ENCODE measurements at places on chromosomes 7 and 10. TPM values are rescaled to one million over a fixed set of nuclear protein-coding genes. Genes with fewer than 3 reads are reported as not detected.

The PPIF gene
- 97.7 TPM for polyA plus RNA-seq

The TUBAL3 gene
- 0.43 TPM for polyA plus RNA-seq

The DYDC1 gene
- not detected for polyA plus RNA-seq

The LIPF gene
- polyA plus RNA-seq, result 0.57 TPM

The LGI1 gene
- 0.68 TPM for polyA plus RNA-seq

The TEX47 gene
- polyA plus RNA-seq, result not detected

The ARID5B gene
- polyA plus RNA-seq, result 13.7 TPM

The SMO gene
- 4.9 TPM for polyA plus RNA-seq

The GNGT1 gene
- polyA plus RNA-seq, result not detected

The UBE2D4 gene
- polyA plus RNA-seq, result 48.7 TPM

The COL26A1 gene
- polyA plus RNA-seq, result 0.11 TPM

The ITGB8 gene
- 2.1 TPM for polyA plus RNA-seq

The RBP3 gene
- not detected for polyA plus RNA-seq

The PHYH gene
- 138 TPM for polyA plus RNA-seq

The CFTR gene
- polyA plus RNA-seq, result not detected

The AGR3 gene
- polyA plus RNA-seq, result not detected

The COL28A1 gene
- polyA plus RNA-seq, result 4.3 TPM

The TACC2 gene
- polyA plus RNA-seq, result 234 TPM

The ACHE gene
- polyA plus RNA-seq, result 11.3 TPM

The EPDR1 gene
- 13.9 TPM for polyA plus RNA-seq

The AASS gene
- polyA plus RNA-seq, result 9.1 TPM

The AKR1C3 gene
- 40.3 TPM for polyA plus RNA-seq

The CRPPA gene
- 2.3 TPM for polyA plus RNA-seq

The NXPH1 gene
- not detected for polyA plus RNA-seq

The ELOVL3 gene
- 0.18 TPM for polyA plus RNA-seq

The LIPA gene
- polyA plus RNA-seq, result 14.0 TPM

The SPDYE16 gene
- 0.09 TPM for polyA plus RNA-seq

The OR2A12 gene
- polyA plus RNA-seq, result not detected

The CHCHD3 gene
- polyA plus RNA-seq, result 120 TPM

The CASTOR2 gene
- 24.9 TPM for polyA plus RNA-seq

The FEZF1 gene
- polyA plus RNA-seq, result not detected

The CTAGE15 gene
- 0.02 TPM for polyA plus RNA-seq

The NRG3 gene
- 0.23 TPM for polyA plus RNA-seq

The GALNT17 gene
- 7.8 TPM for polyA plus RNA-seq

The PLXNA4 gene
- polyA plus RNA-seq, result 5.7 TPM

The UBTD1 gene
- 42.1 TPM for polyA plus RNA-seq

The PARP12 gene
- polyA plus RNA-seq, result 9.4 TPM

The MAT1A gene
- polyA plus RNA-seq, result 0.11 TPM

The PNLIP gene
- polyA plus RNA-seq, result not detected

The NPFFR1 gene
- 0.02 TPM for polyA plus RNA-seq

The RAB18 gene
- polyA plus RNA-seq, result 41.1 TPM

The ITPRID1 gene
- polyA plus RNA-seq, result not detected

The FRMD4A gene
- 14.8 TPM for polyA plus RNA-seq

The BMPR1A gene
- polyA plus RNA-seq, result 10.8 TPM

The LRRTM3 gene
- polyA plus RNA-seq, result 0.02 TPM

The IDI2 gene
- polyA plus RNA-seq, result 0.23 TPM

The SGMS1 gene
- 12.0 TPM for polyA plus RNA-seq

The RP9 gene
- polyA plus RNA-seq, result 16.3 TPM

The SFTPA1 gene
- not detected for polyA plus RNA-seq
